ENCODE measurements at places on chromosomes 7 and 10. TPM values are rescaled to one million over a fixed set of nuclear protein-coding genes. Genes with fewer than 3 reads are reported as not detected.

DNA sequence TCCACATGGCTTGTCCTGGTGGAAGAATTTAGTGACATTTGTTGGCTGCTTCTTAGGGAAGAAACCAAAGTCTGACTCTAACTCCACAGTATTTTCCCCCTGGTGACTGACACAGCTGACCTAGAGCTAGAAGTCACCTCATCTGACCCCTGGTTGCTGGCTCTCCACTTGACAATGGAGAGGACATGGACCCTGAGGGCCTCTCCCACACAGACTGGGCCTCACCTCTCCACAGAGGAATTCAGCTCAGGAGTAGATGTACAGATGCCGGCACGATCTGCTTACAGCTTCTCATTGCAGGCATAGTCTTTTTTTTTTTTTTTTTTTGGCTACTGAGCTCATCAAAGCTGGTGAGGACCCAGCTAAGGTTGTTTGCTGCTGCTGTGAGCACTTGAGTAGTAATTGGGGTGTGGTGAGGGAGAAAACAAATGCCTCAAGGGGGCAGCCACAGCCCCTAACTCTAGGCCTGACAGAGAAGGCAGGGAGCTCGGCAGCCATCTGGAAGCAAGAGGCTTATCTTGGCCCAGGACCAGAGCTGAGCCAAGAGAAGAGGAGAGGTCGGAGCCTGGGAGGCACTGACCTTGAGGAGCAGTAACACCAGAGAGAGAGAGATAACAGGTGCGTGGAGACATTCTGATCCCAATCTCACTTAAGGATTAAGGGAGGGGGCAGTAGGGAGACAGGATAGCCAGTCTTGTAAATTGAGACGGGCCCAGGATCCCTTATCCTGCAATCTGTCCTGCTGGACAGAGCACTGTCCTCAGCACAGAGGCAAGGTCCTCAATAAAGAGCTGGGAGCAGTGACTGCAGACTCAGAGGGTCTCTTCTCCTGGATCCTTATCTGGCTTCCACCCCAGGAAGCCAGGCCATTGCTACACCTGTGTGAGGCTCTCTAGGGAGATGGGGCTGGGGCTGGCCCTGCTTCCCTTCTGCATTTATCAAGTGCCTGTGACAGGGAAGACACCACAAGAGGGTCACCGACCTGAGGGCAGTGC lies 9.4 kb downstream of the PRSS58 start:
- DNase-seq: no peak

The SPDYE6 gene
- total RNA-seq: not detected

- no peak for DNase-seq
Measured at GRCh38 chr7:13979671-13980435, 9.6 kb downstream of the ETV1 start.

- DNase-seq: no peak
Measured at GRCh38 chr7:158406801-158407200, 180.8 kb downstream of the PTPRN2 start.

The RHBDD2 gene
- 24.9 TPM for total RNA-seq

- no peak for DNase-seq
Measured at GRCh38 chr7:108033776-108034497, 31.0 kb upstream of the LAMB1 start.

- peak; percentile 9 for DNase-seq
Measured at GRCh38 chr7:18693406-18693805, 197.9 kb downstream of the HDAC9 start.

The POLR2J2 gene
- total RNA-seq: 3.4 TPM

The LRRC18 gene
- not detected for total RNA-seq

The SPAM1 gene
- 0.32 TPM for total RNA-seq

GRCh38 chr7:23218196-23218595 lies 28.4 kb upstream of the GPNMB start:
- DNase-seq: no peak

DNA sequence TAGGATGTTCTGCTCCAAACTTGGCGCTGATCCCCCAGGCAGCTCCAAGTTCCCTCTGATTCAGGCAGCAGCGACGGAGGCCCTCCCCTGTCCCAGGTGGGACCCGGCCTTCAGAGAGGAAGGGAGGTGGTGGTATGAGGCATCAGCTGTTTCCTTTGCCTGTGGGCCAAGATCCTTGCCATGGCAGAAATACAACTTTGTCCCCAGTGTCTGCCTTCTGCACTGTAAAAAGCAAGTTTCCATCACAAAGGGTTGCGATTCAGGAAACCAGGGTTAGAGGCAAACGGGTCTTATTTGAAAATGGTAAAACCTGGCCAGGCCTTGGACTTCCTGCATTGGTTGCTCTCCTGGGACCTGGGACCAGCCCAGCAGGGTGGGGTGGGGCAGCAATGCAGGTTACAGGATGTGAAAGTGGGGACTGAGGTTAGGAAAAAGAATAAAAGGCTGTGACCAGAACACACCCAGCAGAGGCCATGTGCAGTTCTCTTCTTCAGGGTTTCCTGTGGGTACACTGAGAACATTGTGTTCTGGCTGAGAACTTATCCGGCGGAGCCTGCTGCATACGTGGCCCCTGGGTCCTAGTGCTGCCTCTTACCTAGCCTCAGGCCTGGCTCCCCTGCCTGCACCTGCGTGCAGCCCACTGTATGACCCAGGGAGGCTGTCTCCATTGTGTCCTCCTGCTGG lies 25.1 kb upstream of the DDIT4 start:
- DNase-seq: peak; percentile 87

- DNase-seq: no peak
Measured at GRCh38 chr7:134732728-134733127, 46.7 kb upstream of the CALD1 start.

DNA sequence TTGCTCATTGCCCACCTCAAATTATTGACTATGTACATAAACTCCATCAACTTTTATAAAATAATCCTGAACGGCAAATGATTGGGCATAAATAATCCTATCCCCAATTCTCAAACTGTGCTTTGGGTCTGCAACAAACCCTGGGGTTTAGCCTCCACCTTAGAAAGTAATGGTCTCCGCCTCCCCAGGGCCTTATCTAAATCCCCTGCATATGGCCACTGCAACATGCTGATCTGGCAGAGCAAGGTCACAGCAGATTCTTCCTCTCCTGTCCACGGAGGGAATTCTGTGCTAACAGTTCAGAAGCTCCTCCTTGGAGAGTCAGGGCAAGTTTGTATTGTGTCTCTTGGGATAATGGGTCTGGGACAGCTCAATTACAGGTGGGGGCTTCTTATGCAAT lies 18.4 kb downstream of the FXYD4 start:
- no peak for DNase-seq

GRCh38 chr10:34715511-34716187 lies 99.4 kb downstream of the PARD3 start:
- DNase-seq: no peak

DNA sequence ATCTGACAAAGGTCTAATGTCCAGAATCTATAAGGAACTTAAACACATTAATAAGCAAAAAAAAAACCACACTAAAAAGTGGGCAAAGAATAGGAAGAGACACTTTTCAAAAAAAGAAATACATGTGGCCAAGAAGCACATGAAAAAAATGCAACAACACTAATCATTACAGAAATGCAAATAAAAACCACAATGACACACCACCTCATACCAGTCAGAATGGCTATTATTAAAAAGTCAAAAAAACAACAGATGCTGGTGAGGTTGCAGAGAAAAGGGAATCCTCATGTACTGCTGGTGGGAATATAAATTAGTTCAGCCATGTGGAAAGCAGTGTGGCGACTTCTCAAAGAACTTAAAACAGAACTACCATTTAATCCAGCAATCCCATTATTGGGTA lies 119.0 kb downstream of the LMBR1 start:
- no peak for DNase-seq

The BICC1 gene
- total RNA-seq: 5.1 TPM

The PIK3CG gene
- 1.4 TPM for total RNA-seq

- DNase-seq: no peak
Measured at GRCh38 chr7:2078899-2079298, 153.8 kb downstream of the MAD1L1 start.

GRCh38 chr7:47720141-47720906 lies 138.4 kb upstream of the TNS3 start:
- DNase-seq: peak; percentile 55

The SDHAF3 gene
- 16.7 TPM for total RNA-seq

- DNase-seq: no peak
Measured at GRCh38 chr10:24912215-24912614, 40.2 kb downstream of the PRTFDC1 start.

The PNLIPRP1 gene
- 1.2 TPM for total RNA-seq

The SPOCK2 gene
- total RNA-seq: 5.5 TPM

DNA sequence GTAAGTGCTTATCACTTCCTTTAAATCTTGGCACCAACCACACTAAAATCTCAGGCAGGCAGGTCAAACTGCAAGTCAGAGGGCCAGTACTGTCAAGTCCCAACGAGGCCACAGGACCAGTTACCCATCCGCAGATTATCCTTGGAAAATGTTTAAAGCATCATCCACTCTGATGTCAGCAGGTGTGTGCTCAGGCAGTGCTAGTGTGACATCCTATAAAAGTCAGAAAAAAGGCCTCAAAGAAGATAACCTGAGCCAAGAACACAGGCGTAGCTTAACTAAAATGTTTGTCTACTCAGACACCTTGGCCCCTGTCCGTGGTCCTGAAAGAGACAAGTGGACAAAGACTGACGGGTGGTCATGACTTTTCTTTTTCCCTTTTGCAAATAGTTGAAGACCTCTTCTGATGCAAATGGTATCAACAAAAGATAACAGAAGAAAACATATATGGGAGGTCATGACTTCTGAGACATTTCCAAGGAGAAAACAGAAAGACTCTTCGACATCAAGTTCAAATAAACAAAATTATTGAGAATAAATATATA lies 309.3 kb downstream of the KCNMA1 start:
- DNase-seq: no peak

DNA sequence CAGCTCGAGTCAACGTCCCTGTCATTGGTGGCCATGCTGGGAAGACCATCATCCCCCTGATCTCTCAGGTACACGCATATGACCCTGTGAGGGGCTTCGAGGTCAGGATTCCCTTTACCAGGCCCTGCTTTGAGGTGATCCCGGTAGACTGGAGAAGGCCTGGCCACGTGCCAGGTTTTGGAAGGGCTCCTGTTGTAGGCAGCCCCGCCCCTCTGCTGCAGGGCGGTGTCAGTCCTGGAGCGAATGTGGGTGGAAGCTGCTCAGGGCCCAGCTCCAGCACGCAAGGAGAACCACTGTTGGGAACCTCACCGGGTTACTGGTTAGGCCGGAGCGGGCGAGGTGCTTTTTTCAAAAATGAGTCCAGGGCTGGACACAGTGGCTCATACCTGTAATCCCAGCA lies 15.6 kb downstream of the MDH2 start:
- DNase-seq: peak; percentile 77

DNA sequence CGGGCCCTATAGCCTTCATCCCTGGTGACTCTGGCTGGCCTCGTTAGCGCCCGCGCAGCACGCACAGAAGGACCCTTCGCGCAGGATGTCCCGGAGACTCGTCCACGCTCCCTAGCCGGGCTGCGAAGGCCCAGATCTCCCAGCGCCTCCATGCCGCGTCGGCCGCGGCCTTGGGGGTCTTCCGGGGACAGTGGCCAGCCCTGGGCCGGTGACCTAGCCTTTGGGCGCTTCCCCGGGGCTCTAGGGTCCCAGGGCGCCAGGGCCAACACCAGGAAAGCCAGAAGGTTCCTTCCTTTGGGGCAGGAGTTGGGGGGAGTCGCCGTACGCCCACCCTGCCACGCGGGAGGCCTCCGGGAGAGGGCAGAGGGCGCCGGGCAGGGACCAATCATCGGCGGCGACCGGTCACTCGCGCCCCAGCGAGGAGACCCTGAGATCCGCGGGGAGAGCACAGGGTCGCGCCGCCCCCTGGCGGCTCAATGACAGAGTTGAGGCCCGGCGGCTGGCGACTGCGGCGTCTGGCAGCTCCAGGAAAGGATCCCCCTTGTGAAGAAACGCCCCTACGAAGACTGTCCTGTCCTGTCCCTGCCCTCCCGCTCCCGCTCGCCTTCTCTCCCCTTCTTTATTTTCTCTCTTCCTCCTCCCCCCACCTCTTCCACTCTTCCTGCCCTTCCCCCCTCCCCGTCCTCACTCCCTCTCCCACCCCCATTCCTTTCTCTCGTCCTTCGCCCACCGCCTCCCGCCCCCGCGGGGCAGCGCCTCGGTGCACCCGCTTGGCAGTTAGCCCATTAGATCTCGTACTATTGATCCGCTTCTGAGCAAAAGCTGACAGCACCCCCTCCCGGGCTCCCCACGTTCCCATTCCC lies 62.3 kb upstream of the LBX1 start:
- DNase-seq: peak; percentile 69

The NXPH1 gene
- not detected for total RNA-seq

DNA sequence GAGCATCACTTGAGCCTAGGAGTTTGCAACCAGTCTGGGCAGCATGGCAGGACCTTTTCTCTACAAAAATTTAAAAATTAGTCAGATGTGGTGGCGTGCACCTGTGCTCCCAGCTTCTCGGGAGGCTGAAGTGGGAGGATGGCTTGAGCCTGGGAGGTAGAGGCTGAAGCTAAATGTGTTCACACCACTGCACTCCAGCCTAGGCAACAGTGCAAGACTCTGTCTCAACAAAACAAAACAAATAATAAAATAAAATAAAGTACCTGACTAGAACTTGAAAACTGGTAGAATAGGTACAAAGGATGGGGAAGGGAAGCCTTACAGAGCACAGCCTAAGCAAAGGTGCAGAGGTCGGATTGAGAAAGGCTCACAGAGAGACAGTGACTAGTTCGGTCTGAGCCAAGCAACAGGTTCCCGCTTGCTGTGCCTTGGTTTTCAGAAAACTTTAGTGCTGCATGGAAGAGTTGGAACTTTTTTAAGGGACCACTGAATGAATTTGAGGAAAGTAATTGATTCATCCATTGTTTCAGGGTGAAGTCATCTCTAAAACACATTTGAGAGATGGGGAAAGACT lies 100.1 kb upstream of the STK17A start:
- DNase-seq: no peak

The FRMPD2 gene
- total RNA-seq: 0.18 TPM

The ATP6V0A4 gene
- total RNA-seq: not detected

DNA sequence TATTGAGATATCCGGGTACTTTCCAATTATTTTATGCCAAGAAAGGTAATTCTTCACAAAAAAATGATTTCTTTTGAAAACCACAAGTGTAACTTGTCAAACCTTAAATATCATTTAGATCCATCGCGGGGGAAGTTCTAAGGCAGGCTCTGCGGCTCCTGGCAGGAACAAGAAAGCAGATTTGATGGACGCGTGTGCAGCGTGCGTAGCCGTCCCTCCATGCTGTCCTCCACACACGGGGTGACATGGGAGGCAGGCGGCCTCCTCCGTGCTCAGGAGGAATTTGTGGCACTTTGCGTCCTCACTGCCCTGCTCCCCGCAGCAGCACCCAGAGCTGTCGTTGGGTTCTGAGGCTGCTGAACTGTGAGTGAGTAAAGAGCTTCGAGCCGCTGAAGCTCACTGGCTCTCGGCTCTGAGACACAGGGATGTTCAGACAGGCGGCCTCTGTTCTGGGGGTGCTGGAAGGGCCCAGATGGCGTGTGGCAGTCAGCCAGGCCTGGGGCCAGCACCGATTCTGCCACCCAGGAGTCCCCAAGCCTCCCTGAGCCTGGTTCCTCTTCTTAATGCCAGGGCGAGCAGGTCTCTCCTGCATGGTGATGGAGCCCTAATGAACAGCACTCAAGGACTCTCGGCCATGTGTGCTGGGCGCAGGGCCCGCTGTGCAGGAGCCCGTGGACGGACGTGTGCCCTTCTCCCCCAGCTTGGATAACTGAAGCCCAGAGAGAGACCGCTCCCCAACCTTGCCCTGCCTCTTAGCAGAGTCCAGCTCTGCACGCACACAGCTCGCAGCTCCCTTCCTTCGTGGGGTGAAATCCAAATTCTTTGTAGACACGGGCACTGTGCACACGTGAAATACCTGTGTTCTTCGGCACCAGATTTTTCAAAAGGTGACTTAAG lies 185.4 kb upstream of the SHH start:
- DNase-seq: no peak
